ENCODE measurements at places on chromosomes 2 and 18.

DNA sequence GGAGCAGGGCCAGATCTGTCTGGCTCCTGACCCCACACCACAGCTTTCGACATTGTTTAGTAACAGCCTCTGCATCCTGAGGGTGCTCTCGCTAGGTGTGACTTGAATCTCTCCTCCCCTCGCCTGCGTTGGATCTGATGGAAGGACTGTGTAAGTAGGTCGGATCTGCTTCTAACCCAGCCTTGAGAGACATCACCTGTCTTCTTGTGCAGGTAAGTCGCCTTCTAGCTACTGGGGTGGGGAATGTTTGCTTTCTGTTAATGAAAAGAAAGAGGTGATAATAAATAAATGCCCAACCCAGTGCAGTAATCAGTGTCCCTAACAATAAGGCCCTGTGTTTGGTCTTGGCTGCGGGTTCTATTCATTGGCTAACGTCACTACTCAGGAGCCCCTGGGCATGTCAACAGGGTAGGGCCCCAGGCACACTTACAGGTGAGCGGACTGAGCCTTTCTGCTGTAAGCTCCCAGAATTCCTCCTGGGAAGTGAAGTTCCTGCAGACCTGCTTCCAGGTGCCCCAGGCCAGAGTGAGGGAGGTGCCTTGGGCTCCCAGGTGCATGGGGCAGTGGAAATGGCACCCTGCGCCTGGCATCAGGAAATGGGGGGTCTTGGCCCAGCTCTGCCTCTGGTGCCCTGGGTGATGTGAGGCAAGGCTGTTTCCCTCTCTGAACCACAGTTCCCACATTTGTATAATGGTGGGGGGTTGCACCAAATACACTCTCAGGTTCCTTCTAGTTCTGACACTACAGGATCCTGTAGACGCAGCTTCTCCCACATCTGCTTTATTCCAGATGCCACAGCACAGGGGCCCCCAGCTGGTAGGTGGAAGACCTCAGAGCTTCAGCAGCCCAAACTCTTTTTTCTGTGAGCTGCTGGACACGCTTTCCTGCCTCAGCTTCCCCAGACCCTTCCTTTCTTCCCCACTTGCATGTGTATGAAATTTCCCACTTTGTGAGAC, 11.2 kb upstream of the FOSL2 start:
- DNase-seq: no peak

DNA sequence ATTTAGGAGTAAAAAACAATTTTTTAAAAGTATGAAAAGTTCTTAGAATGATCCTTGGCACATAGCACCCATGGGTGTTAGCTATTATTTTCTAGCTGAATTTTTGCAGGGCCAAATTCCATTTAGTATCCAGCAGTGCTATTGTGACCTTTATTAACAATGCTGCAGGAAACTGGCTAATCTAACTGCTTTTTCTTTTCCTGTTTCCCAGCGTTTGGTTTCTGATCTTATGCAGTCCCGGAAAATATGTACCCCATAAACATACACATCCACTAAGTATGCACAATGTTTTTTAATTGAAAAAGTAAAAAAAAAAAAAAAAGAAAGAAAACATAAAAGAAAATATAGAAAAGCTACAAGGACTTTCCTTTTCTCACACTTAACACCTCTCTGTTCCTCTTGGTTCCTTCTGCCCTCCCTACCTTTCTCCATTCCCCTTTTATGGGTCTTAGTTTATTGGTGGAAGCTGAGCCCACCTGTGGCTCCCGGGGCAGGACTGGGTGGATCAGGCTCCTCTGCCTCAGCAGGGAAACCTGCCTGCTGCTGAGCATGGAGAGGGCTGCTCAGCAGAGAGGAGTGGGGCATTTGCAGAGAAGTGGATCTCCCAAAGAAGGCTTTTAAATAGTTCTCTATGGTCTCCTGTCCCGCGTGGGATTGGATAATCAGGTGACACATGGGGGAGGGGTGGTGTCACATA, 9.3 kb upstream of the SLC16A14 start:
- no peak for DNase-seq

- DNase-seq: no peak
Observed at GRCh38 chr2:9208875-9209274, 2.3 kb downstream of the ASAP2 start.

DNA sequence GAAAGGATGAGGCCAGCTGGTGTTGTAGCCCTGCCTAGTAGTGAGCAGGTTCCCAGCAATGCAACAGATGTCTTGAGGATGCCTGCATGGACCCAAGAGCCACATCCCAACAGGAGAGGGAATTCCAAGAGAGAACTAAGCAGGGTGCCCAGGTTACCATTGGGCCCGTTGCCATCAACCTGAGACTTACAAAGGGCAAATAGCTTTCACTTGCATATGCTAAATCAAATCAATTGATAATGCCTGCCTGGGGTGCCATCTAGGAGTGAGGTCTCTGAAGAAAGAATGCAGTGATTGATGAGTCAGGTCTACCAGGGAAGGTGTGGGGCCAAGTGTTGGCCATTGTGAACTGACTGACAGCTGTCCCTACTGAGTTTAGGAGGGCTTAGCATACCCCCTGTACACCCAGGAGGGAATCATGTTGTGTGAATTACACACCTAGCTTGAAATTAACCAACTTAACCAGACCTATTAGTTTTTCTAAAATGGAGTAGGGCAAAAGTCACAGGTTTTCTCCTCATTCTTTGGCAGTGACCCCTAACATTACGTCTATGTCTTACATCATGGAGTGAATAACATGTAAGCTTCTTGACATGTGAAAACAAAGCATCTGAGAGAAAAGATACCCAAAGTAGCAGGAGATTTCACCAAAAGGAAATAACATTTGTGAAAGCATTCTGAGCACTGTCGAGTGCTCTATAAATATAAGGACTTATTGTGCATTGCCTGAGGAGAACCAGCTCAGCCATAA, 32.3 kb downstream of the FHOD3 start:
- no peak for DNase-seq

DNA sequence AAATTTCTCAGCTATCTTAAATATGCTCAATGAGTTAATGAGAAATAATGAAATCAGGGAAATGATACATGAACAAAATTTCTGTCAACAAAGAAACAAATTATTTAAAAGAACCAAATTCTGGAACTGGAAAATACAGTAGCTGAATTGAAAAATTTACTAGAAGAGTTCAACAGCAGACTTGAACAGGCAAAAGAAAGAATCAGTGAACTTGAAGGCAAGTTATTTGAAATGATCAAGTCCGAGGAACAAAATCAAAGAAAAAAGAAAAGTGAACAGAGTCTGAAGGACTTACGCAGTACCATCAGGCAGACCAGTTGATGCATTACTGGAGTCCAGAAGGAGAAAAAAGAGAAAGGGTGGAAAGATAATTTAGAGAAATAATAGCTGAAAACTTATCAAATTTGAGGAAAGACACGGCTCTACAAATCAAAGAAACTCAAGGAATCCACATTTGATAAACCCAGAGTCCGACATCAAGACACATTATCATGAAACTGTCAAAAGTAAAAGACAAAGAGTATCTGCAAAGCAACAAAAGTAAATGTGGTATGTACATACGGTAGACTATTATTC, 83.6 kb downstream of the CCDC138 start:
- no peak for DNase-seq

- DNase-seq: no peak
Observed at GRCh38 chr2:230457073-230457768, 41.2 kb downstream of the SP100 start.

DNA sequence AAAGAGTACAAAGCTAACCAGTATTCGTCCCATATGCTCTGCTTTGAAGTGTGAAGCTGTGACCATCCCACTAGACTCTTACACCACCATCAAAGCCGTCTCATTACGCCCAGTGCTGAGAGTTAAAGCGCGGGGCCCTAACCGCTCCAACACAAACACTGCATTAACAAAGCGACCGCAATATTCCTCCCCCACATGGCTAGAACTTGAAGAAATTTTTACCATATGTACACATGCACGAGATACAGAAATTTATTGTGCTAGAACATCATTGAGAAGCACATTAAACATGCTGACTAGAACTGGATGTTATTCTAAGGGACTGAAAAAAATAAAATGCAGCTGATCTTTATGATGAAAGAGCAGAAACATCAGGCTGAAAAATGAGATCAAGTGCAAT, 20.5 kb downstream of the FTCDNL1 start:
- DNase-seq: no peak

GRCh38 chr2:153394686-153395085, 83.9 kb downstream of the RPRM start:
- no peak for DNase-seq

DNA sequence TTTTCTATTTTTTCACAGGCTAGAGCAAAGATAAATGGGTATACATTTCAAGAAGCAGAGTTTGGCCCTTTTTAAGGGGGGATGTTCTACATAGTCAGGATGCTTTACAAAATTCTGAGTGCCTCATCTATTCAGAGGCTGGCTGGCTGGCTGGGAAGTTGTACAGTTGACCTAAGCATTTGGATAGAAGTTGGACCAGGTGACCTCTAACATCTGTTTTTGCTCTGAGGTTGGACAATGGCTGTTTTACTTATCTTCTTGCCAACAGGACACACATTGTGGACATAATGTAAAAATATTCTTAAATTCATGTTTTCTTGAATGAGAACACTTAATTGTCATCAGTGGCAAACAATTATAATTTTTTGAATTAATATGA, 205.4 kb downstream of the PTPRM start:
- no peak for DNase-seq

DNA sequence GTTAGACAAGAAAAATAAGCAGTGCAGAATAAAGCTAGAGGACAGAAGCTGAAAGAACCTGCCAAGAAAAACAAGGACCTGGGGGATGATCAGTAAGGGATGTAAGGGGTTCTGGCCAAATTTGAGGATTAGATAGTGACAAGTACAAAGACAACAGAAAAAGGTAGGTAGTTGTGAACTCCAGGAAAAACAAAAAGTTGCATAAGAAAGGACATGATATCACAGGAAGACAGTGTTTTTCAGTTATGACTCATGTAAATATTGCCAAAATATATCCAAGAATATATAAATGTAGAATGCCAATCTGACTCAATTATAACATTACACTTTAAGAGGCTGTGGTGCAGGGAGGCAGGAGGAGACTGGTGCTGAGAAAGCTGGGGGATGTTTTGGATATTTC, 209.8 kb upstream of the SH3BP4 start:
- DNase-seq: no peak
